NCI-H2171 treated with DMSO at 0.1 percent for 48 hours (cell line): ENCODE measurements at places on chromosomes 5 and 9.

DNA sequence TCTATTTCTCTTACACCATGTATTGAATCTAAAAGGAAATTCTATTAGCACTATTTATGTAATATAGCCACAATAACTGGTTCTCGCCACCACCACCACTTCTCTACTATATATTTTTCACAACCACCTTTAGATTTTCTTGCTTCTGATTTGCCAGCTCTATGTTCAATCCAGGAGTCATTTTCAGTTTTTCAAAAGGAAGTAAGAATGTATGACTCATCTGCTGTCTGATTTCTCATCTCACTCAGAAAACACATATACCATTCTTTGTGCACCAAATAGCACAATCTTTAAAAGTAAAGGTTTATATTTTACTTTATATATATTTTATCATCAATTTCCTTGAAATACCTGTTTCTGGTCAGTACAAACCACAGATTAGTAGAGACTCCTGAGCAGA, 1127.5 kb downstream of the TAF11L14 start:
- no peak for DNase-seq

DNA sequence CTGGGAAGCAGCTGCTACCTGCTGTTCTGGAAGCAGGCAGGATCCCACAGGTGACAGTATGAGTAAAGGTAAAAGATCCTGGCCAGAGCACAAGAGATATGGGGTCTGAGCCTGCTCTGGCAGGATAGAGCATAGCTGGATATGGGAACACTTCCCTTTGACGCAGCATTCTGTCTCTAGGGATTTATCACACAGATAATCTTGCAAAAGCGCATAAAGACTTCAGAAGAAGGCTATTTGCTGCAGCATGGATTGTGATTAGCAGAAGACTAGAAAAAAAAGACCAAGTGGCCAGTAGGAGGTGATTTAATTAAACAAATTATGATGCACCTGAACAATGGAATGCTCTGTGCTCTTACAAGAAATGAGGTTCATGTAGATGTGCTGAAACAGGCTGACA, 52.4 kb upstream of the PWWP2A start:
- no peak for DNase-seq

DNA sequence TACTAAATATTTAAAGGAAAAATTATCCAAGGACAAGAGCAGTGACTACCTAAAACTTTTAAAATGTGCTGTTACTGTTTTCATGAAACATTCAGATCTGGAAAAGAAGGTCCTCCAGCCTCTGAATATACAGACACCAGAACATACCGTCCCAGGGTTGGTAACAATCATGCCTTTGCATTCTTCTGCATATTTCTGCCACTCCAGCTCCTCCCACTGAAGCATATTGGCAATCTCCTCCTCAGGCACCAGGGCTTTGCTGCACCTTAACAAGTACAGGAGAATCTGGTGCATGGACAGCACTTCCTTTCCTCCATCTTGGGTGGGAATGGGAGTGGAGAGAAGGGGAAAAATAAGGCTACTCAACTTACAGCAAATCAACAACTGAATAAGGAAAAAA, 60.0 kb downstream of the DROSHA start:
- DNase-seq = no peak

DNA sequence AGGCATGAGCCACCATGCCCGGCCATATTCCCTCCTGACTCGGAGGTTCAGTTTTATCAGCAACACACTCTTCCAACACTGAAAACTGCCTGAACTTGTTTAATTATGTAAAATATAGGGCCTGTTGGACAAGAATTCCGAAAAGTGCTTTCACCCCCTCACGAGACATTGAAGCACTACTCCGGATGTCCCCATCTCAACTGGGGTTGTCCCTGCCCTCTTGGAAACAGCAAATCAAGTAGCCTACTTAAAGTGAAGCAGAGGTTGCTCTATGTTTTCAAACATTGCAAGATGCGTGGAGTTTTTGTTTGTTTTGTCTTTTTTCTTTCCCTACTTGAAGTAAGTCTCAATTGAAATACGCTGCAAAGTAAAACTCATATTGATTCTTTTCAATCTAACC, 7.6 kb downstream of the PTGER4 start:
- DNase-seq = no peak

- no peak for DNase-seq
Measured at GRCh38 chr5:71662381-71662780, 56.7 kb upstream of the CARTPT start.

DNA sequence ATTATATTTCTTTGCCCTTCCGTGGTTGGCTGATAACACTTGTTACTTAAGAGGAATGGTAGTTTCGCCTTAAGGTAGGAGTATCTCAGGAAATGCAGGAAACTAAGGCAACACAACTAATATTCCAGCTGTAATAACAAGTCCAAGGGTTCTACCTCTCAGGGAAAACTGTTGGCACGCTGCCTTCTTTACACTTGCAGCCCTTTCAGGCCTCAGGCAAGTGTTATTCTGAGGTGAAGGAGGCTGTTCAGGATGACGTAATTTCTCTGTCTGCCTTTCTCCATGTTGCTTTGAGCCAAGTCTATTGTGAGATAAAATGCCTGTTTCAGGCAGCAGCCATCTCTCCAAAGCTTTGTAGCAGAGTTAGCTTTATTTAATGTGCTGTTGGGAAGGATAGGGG, 38.0 kb downstream of the VCAN start:
- DNase-seq = no peak

GRCh38 chr5:155402927-155403640, 389.5 kb downstream of the KIF4B start:
- DNase-seq = peak; percentile 89

DNA sequence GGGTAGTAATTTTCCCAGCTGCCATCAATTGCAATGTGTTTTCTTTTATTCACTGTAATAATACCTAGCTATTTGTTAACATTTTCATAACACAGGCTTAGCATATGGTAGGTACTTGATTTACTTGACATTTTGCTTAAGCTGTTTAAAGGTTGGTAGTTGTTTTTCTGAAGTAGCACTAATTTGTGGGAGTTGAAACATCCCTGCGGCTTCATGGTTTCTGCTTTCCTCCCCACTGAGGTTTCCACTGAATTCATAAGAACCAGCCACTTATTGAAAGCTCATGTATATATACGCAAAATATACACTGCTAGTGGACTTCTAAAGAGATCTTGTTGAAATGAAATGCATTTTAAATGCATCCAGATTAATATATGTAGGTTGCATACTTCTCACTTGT, 559.9 kb downstream of the TLE4 start:
- no peak for DNase-seq

GRCh38 chr9:69204326-69204725, 30.2 kb downstream of the TJP2 start:
- no peak for DNase-seq

GRCh38 chr5:151174612-151175101, 17.1 kb upstream of the ANXA6 start:
- DNase-seq = peak; percentile 83

GRCh38 chr5:135465391-135466122, 13.4 kb upstream of the TIFAB start:
- DNase-seq = no peak

GRCh38 chr5:13700626-13701025, 243.9 kb downstream of the DNAH5 start:
- DNase-seq = no peak

GRCh38 chr5:124630767-124631704, 115.4 kb downstream of the ZNF608 start:
- no peak for DNase-seq

- DNase-seq = no peak
Measured at GRCh38 chr5:96377167-96377566, 55.9 kb downstream of the PCSK1 start.

DNA sequence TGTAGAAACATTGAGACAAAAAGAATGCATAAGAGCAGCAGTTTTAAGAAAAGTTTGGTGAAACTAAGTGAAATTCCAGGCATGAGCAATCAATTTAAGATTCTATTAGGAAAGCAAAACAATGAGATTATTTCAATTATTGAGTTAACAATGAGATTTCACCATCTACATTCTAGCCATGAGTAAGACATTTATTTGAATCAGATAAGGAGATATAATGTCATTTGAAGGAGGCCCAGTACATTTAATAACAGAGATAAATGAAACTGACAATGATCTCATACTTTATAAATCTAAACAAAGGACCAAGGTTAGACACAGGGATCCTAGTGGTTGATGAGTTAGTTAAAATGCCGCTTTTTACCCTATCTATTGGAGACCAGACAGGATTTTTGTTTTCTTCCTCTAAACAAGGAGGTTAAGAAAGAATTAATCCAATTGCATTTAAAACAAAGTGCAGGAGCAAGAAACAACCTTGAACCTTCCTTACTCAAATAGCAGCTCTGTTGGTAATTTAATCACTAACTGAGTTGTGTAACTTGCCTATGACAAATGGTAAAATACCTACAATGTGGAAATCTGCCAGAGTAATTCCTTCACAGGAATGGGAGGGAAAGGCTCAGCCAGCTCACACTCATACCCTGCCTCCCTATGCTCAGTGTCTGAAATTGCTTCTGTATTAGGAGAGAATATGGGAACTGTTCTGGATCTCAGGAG, 103.5 kb upstream of the NR3C1 start:
- no peak for DNase-seq

DNA sequence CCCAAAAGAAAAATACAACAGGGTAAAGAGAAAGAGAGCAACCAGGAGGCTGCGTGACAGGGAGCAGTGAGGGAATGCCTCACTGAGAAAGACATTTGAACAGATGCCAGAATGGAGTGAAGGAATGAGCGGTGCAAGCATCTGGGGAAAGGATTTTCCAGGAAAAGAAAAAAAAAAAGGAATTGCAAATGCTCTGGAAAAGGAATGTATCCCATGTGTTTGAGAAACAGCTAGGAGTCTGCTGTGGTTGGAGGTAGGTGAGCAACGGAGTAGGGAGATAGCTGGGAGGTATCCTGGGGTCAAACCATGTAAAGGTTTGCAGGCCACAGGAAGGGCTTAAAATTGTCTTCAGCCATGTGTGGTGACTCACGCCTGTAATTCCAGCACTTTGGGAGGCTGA, 23.6 kb upstream of the CEMIP2 start:
- DNase-seq = no peak

DNA sequence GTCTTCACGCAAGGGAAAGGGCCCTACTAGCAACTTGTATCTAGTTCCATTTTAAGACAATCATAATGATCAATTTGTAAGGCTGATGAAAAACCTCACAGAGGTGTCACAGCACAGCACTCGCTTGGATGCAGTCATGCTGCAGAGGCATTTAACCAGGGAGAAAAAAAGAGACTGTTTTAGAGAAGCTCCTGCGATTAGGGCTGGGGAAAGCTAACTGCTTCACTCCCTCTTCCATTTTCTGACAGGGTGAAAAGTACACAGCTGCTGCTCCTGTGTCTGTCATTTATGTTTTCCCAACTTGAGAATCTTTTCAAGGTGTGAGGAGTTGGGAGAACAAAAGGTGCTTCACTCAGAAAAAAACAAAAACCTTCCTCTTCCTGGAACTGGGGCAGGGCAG, 106.4 kb downstream of the CDK5RAP2 start:
- DNase-seq = no peak

- DNase-seq = no peak
Measured at GRCh38 chr5:95871146-95871806, 48.8 kb upstream of the GLRX start.

DNA sequence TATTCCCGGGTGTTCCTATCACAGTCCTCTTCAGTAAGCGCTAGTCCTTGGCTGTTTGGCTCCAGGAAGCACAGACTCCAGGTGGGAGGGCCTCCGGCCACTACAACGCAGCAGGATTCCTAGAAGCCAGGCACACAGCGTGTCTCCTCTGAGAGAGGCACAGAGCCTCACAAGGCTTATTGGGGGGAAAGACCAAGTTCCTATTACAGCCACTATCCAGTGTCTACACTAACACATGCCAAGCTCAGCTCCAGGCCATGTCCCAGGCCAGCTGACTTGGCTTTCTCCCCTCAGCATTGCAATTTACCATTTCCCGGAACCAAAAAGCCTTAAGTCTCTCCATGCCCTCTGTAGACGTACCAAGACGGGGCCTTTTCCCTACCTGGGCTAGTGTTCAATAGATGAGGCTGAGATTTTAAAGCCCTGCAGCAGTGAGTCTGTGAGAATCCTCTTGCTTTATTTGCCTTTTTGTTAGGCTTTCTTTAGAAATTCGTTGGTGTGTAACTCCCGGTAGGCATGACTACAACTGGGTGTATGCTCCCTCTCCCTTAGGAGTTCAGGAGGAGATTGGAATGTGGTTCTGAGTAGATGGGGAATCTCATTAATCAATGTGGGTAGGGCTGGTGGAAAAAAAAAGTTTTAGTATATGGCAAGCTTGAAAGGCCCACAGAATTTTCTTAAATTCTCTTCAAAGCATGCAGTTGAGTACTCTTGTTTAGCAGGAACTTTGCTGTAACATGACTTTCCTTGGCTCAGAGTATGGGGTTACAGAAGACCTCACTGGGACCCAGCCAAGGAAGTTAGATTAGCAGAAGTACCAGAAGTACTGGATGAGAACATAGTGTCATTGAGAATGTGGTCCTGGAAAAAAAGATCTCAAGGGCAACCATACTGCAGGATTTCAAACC, 84.3 kb upstream of the SLC1A3 start:
- DNase-seq = no peak
